AG10803 (cell line): ENCODE measurements at places on chromosomes 11 and 22.

DNA sequence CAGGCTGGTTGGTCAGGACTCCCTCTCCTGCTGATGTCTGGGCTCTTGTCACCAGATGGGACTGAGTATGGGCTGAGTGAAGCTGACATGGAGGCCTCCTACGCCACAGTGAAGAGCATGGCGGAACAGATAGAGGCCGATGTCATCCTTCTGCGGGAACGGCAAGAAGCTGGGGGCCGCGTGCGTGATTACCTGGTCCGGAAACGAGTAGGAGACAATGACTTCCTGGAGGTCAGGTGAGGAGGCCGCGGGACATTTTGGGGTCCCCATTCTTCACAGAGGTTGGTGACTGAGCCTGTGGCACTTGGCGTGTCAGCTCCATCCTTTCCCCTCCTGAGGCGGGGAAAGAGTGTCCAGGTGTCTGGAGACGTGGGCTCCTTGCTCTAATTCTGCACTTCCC lies 10.1 kb downstream of the GTPBP1 start:
- DNase-seq: no peak

- DNase-seq: no peak
Observed at GRCh38 chr22:17549655-17550054, 13.6 kb upstream of the SLC25A18 start.

DNA sequence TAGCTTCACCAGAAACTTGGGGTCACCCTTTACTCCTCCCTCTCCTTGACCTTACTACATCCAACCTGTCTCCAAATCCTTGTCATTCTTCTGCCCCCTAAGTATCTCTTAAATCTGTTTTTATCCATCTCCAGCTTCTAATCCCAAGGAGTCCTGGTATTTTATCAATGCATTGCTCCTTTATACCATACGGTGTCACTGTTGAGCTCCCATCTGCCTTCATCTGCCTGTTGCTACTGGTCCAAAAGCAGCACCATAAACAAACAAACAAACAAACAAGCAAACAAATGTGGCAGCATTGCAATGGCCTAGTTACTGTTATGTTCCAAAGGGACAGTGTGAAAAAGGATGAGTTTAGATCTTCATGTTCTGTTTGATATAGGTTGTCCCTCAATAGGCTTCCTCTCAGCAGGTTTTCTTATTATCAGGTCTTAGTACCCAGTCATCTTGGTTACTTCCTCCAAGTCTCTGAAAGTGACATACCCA lies 34.2 kb downstream of the DNHD1 start:
- DNase-seq: peak; percentile 48

DNA sequence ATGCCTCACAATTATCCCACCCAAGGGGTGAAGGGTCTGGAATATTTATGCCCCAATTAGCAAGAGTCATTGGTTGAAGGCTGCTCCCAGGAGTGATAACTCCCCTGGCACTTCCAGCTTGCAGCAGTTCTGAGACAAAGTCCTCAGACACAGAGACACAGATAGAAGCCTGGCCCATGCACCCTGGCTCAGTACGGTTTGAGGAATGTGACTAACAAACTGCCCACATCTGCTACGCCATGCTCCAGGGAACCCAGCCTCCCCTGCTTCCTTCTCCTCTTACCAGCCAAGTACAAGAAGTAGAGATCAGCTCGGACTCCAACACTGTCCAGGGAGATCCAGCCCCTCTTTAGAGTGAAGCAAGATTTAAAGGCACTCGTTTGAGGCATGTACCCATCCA lies 48.5 kb upstream of the BMAL1 start:
- peak; percentile 62 for DNase-seq
